ENCODE measurements at places on chromosomes 3 and 15.
A peak's percentile ranks its signal among the peaks of the same experiment; 100 is the strongest.

GRCh38 chr15:50458348-50459112 is 34.3 kb downstream of the USP8 start:
- DNase-seq, result no peak

DNA sequence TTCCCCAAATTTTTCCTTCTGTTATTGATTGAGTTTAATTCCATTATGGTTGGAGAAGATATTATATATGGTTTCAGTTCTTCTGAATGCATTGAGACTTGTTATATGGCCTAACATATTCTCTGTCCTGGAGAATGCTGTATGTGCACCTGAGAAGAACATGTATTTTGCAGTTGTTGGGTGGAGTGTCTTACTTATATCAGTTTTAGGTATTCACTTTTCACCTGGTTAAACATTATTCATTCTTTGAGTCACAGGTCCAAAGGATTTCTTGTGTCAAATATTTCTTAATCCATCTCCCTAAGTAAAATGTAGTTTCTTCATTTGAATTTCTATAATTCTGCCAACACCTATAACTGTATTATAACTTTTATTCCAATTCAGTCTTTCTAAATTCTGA is 17.8 kb downstream of the ACKR2 start:
- no peak for DNase-seq

DNA sequence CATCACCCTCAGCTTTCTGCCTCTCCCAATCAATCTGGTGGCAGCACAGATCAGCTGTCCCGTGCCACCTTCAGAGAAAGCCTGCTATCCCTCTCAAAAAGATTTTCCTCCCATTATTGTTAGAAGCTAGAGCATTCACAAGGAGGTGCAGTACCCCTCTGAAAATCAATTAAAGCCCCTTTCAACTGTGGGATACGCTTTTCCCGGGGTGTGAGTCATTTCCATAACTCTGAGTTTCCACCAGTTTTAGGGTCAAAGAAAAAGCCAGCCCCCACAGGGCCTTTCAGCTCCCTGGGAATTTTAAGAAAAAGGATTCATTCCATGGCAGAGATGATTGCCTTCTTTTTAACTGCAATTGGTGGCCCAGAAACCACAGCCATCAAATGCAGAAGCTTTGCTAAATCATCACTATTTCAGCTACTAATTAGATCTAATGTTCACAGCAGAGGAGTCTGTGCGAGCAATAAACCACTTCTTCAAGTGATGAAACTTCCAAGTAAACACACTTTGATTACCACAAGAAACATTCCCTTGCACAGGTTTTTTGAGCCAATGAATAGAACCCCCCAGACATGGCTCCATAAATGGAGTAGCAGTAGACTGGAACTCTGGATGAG is 270.0 kb upstream of the TPRG1 start:
- no peak for DNase-seq

DNA sequence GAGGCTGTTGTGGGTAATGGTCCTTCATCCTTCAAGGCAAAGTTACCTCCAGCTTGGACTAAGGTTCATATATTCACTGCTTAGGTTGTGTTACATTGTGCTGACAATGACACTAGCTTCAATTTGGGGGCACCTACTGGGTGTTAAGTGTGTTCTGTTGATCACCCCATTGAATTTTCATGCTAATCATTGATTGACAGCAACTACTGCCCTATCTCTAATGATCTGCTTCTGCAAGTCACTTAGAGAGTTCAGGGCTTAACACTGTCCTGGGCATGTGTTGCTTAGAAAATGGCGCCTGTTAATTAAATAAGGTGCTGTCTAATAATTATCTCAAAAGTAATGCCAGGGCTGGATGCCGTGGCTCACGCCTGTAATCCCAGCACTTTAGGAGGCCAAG is 3.4 kb downstream of the FLNB start:
- DNase-seq, result no peak

DNA sequence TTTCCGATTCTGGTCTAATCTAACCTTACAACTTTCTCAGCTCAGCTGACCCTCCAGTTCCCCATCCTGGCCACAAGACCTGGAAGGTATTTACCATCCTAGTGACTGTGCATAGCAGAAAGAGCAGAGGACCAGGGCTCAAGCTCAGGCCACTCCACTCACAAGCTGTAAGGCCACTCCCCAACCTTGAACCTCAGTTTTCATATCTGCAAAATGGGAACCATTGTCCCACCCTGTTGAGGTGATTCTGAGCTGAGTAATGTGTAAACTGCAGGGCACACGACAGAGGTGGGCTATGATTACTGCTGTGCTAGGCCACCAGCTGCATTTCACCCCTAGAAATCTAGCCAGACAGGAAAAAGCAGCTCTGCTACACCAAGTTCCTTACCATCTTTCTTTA is 21.7 kb downstream of the TMEM40 start:
- DNase-seq, result no peak

DNA sequence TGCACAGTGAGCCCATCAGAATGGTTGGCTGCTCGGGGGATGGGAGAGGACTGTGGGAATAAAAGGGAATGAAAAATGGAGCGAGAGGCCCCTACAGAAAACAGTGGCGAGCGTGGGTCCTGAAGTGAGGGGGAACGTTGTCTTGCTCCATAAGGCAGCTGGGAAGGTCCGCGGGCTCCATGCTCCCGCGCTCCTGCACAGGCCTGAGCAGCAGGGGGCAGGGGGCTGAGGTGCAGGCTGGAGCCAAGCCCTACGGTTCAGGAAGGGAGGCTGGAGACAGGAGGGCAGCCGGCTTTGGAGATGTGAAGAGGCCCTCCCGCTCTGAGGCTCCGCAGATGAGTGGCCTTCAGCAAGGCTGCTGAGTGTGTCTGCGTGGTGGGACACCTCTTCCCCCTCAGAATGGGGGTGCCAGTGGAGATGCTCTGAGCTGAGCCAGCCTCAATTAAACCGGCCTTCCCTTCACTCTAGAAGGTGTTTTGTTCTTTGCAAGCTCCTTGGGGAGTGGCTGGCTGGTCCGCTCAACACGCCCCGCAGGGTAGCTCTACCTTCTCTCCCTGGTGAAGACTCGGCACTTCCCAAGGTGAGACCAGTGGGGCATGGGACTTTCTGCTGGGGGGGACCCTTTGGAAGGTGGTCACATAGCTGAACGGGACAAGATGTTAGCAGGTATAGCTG is 208.0 kb downstream of the XXYLT1 start:
- DNase-seq, result no peak

- DNase-seq, result peak; percentile 45
These were observed 31.6 kb downstream of the LRIG1 start for GRCh38 chr3:66469220-66469640.

GRCh38 chr15:65935391-65935790 is 66.1 kb downstream of the RAB11A start:
- no peak for DNase-seq

DNA sequence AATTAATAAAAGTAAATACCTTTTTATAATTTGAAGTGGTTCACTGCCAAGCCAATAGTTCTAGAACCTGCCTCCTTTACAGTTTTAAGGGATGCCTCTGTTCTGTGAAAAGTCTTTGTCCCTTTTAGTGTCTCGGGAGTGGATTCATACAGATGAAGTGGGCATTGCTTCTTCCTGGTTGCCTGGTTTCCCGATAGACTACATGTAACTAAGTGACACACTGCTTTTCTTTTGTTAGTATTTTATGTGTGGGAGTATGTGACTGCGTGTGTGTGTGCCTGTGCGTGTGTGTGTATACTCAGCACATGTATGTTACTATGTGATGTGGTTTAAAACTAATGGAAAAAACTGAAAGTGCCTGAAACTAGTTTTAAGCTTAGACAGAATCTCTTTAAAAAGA is 21.1 kb downstream of the PSMD6 start:
- no peak for DNase-seq

DNA sequence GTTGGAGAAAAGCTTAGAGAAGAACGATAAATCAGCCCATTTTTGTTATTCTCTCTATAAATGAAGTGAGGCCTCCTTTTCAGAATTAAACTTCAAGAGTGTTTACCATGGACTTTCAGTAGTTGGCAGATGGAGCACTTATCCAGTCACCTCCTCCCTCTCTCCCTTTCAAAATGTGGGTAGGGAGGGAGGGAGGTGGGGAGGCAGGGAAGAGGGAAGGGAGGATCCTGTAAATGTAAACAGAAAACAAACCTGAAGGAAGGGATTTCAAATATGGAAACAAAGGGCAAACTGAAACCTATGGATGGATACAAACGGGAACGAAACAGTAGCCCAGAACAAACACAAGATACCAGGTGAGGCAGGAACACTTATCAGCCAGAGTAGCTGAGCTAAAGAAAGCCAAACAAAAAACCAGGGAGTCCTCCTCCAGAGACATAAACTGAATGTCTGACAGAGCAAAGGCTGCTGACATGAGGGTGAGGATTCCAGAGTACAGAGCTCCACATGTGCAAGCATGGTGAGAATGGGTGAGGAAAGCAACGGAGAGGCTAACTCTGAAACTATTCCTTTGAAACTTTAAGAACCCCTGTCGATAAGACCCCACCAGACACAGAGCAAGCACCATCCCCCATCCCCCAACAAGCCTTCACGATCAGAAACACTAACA is 41.0 kb upstream of the GP5 start:
- no peak for DNase-seq

GRCh38 chr3:64508140-64508539 is 179.7 kb downstream of the ADAMTS9 start:
- no peak for DNase-seq

GRCh38 chr3:194994551-194994981 is 276.4 kb downstream of the XXYLT1 start:
- no peak for DNase-seq

GRCh38 chr3:124876401-124876878 is 10.7 kb downstream of the ITGB5 start:
- no peak for DNase-seq

- no peak for DNase-seq
These were observed 133.1 kb downstream of the GADL1 start for GRCh38 chr3:30761374-30761773.

GRCh38 chr3:149895769-149896168 is 74.9 kb downstream of the PFN2 start:
- DNase-seq, result no peak

- no peak for DNase-seq
These were observed 231.8 kb upstream of the TPRG1 start for GRCh38 chr3:188939814-188940572.

GRCh38 chr3:104887069-104887468 is 479.6 kb upstream of the ALCAM start:
- DNase-seq, result no peak

- DNase-seq, result no peak
These were observed 12.7 kb upstream of the LXN start for GRCh38 chr3:158685159-158685558.

DNA sequence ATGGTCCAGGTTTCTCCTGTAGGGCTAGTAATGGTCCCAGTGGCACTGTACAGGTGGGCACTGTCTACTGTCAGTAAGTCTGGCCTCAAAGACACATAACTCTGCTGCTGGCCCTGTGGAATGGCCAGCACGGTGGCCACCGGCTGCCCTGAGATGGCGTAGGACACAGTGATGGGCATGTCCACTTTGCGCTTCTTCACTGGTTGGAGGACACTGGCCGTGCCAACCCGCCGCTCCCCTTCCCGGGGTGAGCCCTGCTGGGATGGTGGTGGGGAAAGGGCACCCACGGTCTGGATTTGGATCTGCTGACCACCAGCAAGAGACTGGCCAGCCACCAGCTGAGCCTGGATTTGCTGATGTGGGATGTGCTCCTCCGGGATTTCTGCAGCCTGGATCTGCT is 28.1 kb upstream of the IMPDH2 start:
- no peak for DNase-seq

- no peak for DNase-seq
These were observed 191.8 kb downstream of the CGGBP1 start for GRCh38 chr3:87867001-87867400.

DNA sequence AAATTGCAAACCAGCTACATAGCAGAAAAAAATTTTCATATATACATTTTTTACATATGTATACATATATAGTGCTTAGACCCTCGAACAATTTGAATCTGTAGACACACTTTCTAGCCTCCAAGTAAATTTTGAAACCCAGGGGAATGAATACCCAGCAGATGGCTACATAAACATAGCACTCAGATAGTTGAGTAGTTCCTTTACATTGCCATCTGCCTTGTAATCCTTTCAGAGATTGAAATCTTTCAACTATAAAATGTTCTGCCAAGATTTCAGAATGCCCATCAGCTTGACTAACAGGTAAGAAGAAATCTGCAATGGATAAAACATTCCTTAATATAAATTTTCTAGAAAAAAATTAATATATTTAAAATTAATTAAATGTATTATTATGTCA is 1333.5 kb upstream of the CADM2 start:
- DNase-seq, result no peak

Data from stimulated activated CD4-positive, alpha-beta T cell treated with anti-CD3 and anti-CD28 coated beads, Interleukin-4, amount 100 ng/mL, for 24 hours (primary cell).